Smooth muscle cell of the pulmonary artery (primary cell): ENCODE measurements at places on chromosomes 3 and 15. TPM values are rescaled to one million over a fixed set of nuclear protein-coding genes. Genes with fewer than 3 reads are reported as not detected.

Gene CKMT1B
- not detected in 2 replicates for total RNA-seq

Gene ZNF80
- total RNA-seq, result not detected in 2 replicates

Gene ROPN1
- not detected in 2 replicates for total RNA-seq

Gene KLHL40
- not detected in 2 replicates for total RNA-seq

Gene TMC3
- 0.13 and 0.20 TPM in 2 replicates for total RNA-seq

Gene NEK10
- 13.0 and 16.2 TPM in 2 replicates for total RNA-seq

Gene RASGRF1
- not detected in 2 replicates for total RNA-seq

Gene FGD5
- 0.20 and 2.0 TPM in 2 replicates for total RNA-seq

Gene ACKR4
- total RNA-seq, result 19.7 and 24.0 TPM in 2 replicates

Gene NCBP2
- total RNA-seq, result 70.1 and 79.8 TPM in 2 replicates

Gene ZMYND10
- 0.91 and 1.1 TPM in 2 replicates for total RNA-seq

Gene PDZRN3
- 26.0 and 49.3 TPM in 2 replicates for total RNA-seq

Gene UPK1B
- 0.17 and 0.98 TPM in 2 replicates for total RNA-seq

Gene UTS2B
- 0.39 and 0.53 TPM in 2 replicates for total RNA-seq
